SJSA1 (cell line): ENCODE measurements at places on chromosomes 6 and 20.
A peak's percentile ranks its signal among the peaks of the same experiment; 100 is the strongest.

DNA sequence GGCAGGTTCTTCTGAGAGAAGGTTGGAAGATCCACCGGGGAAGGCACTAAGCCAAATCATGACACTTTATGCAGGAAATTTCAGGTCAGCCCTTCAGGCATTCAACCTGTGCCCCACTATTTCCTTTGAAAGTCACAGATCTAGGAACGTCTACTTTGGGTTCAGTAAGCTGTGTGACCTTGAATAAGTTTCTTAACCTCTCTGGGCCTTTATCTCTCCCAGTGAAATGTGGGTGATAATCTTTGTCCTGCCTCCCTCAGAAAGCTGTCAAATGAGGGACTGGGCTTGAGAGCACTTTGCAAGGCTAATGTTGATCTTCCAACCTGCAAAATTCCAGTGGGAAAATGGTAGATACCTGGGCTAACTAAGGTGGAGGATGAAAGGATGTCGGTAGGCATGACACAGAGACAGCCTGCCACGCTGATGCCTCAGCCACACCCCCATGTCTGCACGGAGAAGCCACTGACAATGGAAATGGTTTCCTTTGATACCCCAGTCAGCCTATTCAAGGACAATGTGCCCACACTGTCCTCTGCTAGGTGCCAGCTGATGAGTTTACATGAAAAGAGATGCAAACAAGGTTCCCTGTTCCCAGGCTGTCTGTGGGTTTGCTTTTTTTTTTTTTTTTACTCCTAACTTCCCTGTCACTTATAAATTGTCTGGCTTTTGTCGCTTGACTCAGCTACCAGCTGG, 9.3 kb downstream of the BNIP5 start:
- no peaks in the 10 kb centered on the region for H3K27me3 ChIP-seq
- H3K4me3 ChIP-seq: no peak overlapping the region
- H3K4me1 ChIP-seq: peaks cover 3% of the 10 kb centered on the region; the same call in 1 of the 2 replicates

- H3K36me3 ChIP-seq: peaks cover 40% of the 10 kb centered on the region
- DNase-seq: no peak
- no peak overlapping the region for H3K4me3 ChIP-seq
- no peaks in the 10 kb centered on the region for H3K27me3 ChIP-seq
- H3K4me1 ChIP-seq: peaks cover 46% of the 10 kb centered on the region
Observed at GRCh38 chr6:155187994-155188706, 75.7 kb upstream of the CLDN20 start.

- H3K27me3 ChIP-seq: peaks cover 39% of the 10 kb centered on the region
- DNase-seq: peak; percentile 61
- H3K4me1 ChIP-seq: peaks cover 7% of the 10 kb centered on the region
- no peaks in the 10 kb centered on the region for H3K36me3 ChIP-seq
Observed at GRCh38 chr6:29847871-29848630, 20.4 kb downstream of the HLA-G start.

DNA sequence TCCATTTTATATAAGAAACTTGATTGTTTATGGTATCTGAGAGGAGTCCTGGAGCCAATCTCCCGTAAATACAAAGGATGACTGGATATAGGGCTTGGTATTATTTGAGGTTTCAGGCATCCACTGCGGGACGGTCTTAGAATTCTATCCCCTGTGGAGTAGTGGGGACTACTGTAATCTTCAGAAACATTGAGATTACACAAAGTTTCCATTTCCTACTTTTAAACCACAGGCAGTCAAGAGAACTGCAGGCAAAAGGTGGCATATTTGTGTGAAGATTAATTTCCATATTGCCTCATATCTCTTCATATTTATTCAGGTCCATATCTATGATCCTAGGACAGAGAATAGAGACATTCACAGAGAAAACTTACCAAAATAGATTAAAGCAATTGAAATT, 586.2 kb downstream of the PHF3 start:
- H3K4me1 ChIP-seq: peaks cover 8% of the 10 kb centered on the region
- no peak overlapping the region for H3K4me3 ChIP-seq
- H3K36me3 ChIP-seq: no peaks in the 10 kb centered on the region

- H3K4me1 ChIP-seq: peaks cover 8% of the 10 kb centered on the region
- no peak for DNase-seq
- H3K27me3 ChIP-seq: peaks cover 49% of the 10 kb centered on the region
- no peak overlapping the region for H3K27ac ChIP-seq
Observed at GRCh38 chr20:615514-615913, 5.4 kb upstream of the TCF15 start.

- no peak for DNase-seq
- peaks cover 26% of the 10 kb centered on the region for H3K4me1 ChIP-seq
- H3K27ac ChIP-seq: peak overlapping the region; percentile 59
- H3K27me3 ChIP-seq: no peaks in the 10 kb centered on the region
Observed at GRCh38 chr6:132122176-132122575, 171.0 kb upstream of the CCN2 start.

- no peaks in the 10 kb centered on the region for H3K36me3 ChIP-seq
- H3K4me1 ChIP-seq: no peaks in the 10 kb centered on the region
- no peak overlapping the region for H3K27ac ChIP-seq
- H3K27me3 ChIP-seq: no peaks in the 10 kb centered on the region
Observed at GRCh38 chr6:166848979-166849748, 107.2 kb downstream of the RNASET2 start.

DNA sequence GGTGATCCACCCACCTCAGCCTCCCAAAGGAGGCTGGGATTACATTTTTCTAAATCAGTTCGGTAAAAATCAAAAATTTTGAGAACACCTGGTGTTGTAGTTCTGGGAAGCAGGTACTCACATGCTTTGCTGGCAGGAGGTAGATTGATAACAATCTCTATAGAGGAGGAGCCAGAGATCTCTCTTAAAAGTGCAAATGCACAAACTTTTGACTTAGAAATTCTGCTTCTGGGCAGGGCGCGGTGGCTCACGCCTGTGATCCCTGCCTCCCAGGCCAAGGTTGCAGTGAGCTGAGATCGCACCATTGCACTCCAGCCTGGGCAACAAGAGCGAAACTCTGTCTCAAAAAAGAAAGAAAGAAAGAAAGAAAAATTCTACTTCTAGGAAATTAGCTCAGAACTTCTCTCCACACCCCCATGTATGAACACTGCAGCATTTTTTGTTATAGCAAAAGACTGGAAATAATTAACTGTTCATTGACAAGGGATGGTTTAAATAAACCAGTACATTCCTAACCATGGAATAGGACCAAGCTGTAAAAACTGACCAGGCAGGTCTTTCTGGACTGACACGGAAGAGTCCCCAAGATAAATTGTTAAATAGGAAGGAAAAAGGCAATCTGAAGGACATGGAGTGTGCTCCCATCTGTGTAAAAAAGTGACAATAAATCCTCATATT, 14.4 kb upstream of the TRIB3 start:
- no peak for DNase-seq
- no peak overlapping the region for H3K4me3 ChIP-seq
- no peaks in the 10 kb centered on the region for H3K36me3 ChIP-seq
- no peaks in the 10 kb centered on the region for H3K4me1 ChIP-seq
- H3K27me3 ChIP-seq: no peaks in the 10 kb centered on the region
- no peak overlapping the region for H3K27ac ChIP-seq

DNA sequence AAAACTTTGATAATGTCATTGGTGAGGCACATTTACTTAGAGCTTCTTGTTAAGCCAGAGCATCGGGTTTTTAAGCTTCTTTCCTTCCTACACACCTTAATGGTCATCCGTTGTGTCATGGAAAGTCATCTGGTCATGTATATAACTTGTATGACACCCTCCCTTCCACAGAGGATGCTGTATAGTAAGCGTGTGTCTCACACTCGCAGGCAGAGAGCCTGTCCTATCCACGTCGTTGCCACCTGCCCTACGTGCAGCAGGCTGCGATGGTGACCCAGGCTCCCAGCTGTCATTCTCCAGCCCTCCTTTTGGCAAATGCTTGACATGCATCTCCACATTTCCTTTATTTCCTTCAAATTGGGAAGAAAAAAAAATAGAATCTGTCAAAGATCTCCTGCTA, 85.6 kb downstream of the MYB start:
- H3K27ac ChIP-seq: no peak overlapping the region
- H3K27me3 ChIP-seq: no peaks in the 10 kb centered on the region
- no peak for DNase-seq
